ENCODE measurements at places on chromosomes 11 and 22.

DNA sequence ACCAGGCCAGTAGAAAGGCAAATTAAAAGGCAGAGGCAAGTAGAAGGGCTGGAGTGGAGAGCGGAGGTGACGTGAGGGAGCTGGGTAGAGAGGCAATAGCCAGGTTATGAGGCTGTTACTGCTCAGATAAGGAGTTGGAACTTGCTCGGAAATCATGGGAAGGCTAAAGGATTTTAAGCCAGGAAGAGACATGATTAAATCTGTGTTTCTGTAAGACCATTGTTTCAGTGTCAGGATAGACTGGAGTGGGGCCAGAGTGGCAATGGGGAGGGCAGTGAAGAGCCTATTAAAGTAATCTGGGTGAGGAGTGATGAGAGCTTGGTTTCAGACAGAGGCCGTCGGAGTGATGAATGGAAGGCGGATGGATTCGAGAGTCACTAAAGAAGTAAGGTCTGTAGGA, 39.0 kb downstream of the GRAMD1B start:
- DNase-seq = no peak

DNA sequence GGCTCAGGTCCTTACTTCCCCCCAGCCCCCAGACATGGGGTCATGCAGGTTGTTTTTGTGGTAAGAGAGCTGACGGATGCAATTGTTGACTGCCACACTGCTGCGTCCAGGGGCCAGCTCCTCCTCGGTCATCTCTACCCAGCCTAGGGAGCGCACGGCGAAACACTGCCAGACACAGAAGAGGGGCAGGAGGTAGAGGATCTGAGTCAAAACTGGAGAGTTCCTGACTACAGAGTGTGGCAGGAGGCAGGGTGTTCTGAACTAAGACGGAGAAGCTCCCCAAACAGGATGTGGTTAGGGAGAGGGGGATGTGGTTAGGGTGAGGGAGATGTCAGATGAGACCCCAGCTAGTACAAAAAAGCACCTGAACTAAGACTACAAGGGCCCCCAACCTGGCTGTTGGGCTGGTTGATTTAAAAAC, 12.3 kb downstream of the SMPD1 start:
- DNase-seq = no peak

- DNase-seq = no peak
Measured at GRCh38 chr11:111124724-111125123, 120.8 kb upstream of the POU2AF2 start.

DNA sequence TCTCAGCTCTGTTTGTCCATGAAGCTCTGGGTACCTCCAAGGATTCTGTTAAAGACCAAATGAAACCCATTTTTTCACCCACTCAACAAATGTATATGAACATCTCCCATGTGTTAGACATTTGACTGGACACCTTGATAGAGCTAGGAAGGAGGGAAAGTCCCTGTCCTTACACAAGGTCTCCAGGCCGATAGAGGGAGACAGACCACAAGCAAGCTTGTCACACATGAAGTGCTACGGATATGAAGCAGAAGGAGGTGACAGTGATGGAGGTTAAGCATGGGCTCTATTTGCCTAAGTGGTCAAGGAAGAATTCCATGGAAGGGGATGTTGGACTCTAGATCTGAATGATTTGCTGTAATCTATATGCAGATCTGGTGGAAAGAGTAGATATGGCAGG, 138.5 kb downstream of the MYO18B start:
- no peak for DNase-seq

DNA sequence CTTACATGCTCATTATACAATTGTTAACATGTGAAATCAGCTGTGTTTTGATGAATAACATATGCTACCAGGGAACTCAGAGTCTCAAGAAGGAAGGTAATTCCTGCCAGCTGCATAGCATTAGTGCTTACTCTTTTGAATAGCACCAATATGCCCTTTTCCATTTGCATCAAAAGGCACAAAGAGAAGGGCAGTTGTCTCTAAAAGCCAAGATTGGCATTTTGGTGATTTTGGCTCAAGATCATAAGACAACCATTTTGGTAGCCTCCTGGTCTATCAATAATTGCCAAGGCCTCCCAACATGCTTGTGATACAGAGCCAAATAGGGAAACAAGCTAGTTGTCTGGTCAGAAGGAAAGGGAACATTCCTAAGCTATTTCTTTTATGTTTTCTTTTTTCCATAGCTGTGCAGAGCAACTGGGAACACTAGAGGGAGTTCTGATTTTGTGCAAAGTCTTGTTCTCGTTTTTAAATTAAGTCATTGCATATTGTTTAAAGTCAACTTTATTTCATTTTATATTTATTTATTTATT, 416.7 kb upstream of the CHORDC1 start:
- no peak for DNase-seq

DNA sequence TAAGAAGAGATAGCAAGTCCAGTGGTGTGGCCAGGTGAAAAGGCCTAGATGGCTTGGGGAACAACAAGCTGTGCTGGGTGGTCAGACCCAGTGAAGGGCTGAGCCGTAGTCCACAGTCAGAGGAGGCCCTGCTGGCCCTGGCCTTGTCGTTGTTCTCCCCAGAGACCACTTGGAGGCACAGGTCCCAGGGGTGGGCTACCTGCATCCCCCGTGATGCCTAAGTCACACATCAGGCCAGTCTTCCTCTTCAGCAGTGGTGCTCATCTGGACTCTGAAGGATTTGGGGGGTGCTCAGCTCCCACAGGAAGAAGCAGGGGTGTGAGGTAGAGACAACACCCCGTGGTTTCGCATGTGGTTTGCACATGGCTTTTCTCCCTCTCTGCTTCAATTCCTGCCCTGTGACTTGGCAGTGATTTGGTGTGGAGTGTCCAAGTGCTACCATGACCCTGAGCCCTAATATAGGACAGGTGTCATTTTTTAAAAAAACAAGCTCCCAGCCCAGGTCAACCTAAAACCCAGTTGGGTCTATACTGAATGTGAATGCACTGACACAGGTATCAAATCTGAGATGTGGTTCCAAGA, 51.0 kb downstream of the ALX4 start:
- no peak for DNase-seq
